ENCODE measurements at places on chromosomes 11 and 22. TPM values are rescaled to one million over a fixed set of nuclear protein-coding genes. Genes with fewer than 3 reads are reported as not detected.

DNA sequence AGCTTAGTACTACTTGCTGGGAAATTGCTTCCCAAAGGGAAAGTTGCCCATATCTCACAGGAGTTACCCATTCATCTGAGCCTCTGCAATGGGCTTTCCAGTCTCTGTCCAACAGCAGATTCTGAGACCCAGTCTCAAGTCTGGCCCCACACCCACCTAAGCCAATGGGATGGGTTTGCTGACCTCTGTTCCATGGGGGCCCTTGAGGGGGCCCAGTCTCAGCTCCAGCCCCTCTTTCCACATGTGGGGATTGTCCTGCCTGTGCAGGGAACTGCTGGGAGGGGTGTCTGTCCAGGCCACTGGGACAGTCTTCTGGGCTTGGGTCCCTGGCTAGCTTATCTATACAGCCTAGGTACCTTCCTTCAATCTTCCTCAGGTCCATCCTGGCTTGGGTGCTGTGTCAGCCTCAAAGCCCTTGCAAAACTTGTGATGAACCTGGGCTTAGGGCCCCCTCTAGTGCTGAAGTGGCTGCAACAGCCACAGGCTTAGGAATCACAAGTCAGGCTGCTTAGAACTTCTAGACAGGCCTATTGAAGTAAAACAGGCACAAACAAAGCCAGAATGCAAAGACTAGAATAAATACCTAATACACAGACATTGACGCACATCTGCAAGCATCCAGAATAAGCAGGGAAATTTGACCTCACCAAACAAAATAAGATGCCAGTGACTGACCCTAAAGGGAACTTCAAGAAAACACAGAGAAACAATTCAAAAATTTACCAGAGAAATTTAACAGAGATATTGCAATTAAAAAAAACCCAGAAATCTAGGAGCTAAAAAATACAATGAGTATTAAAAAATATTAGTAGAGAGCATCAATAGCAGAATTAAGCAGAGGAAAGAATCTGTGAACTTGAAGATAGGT lies 11.7 kb upstream of the PATL1 start:
- H3K4me1 ChIP-seq, result no peaks in the 10 kb centered on the region
- H3K4me3 ChIP-seq, result no peak overlapping the region
- H3K27ac ChIP-seq, result no peak overlapping the region
- no peaks in the 10 kb centered on the region for H3K36me3 ChIP-seq

- no peak for DNase-seq
- H3K36me3 ChIP-seq, result no peaks in the 10 kb centered on the region
- H3K4me3 ChIP-seq, result no peak overlapping the region
- H3K4me1 ChIP-seq, result no peaks in the 10 kb centered on the region
These were observed 34.2 kb downstream of the LRRC10B start for GRCh38 chr11:61542705-61543104.

DNA sequence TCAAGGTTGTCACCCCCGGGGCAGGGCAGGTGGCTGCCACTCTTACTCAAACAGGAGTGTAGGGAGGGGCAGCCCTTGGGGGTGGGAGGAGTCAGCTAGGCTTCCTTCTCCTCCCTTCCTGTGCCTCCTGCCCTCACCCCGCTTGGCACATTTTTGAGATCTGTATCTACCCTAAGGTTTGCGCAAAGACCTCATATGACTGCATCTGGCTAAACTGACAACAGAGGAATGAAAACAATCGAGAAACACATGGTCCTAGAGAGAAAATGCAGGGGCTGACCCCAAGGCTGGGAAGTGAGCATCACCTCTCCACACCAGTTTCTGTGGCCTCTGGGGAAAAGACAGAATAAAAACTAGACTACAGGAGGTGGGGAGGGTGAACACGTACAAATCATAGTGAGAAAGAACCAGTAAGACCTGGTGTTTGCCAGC lies 28.1 kb downstream of the IGSF9B start:
- no peak overlapping the region for H3K4me3 ChIP-seq
- H3K36me3 ChIP-seq, result no peaks in the 10 kb centered on the region
- no peak for DNase-seq
- H3K27ac ChIP-seq, result no peak overlapping the region
- H3K27me3 ChIP-seq, result no peaks in the 10 kb centered on the region
- peaks cover 8% of the 10 kb centered on the region for H3K4me1 ChIP-seq

GRCh38 chr22:25070956-25071355 lies 118.4 kb downstream of the KIAA1671 start:
- H3K27ac ChIP-seq, result no peak overlapping the region
- H3K4me3 ChIP-seq, result no peak overlapping the region
- DNase-seq, result no peak
- no peaks in the 10 kb centered on the region for H3K36me3 ChIP-seq

- no peaks in the 10 kb centered on the region for H3K36me3 ChIP-seq
- no peak for DNase-seq
- H3K4me3 ChIP-seq, result no peak overlapping the region
- no peaks in the 10 kb centered on the region for H3K4me1 ChIP-seq
- H3K27ac ChIP-seq, result no peak overlapping the region
These were observed 63.9 kb downstream of the SYN3 start for GRCh38 chr22:32994041-32994830.

DNA sequence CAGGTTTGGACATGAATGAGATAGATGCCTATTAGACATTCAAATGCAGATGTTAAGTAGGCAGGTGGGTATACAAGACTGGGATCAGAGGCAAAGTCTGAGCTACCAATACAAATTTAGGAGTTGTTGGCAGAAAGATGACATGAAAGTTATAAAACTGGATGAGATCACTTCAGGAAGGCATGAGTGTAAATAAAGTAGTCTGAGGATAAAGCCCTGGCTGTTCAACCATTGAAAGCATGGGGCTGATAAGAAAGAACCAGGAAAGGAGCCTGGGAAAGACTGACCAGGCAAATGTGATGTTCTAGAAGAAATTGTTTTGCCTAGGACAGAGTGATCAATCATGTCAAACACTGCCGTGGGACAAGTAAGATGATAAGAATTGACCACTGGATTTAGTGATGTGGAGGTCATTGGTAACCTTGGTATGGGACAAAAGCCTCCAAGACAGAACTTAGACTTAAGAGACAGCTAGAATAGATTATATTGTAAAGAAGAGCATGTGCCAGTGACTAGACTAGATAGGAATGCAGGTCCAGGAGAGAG lies 98.5 kb downstream of the EHF start:
- no peaks in the 10 kb centered on the region for H3K4me1 ChIP-seq
- no peaks in the 10 kb centered on the region for H3K36me3 ChIP-seq
- no peak for DNase-seq
- no peak overlapping the region for H3K4me3 ChIP-seq
- H3K27ac ChIP-seq, result no peak overlapping the region

The DGCR6 gene
- total RNA-seq, result 1.8 TPM

The RAB36 gene
- total RNA-seq, result 3.3 TPM

Measured in B cell (primary cell).